ENCODE measurements at places on chromosomes 1 and 21.

GRCh38 chr21:45818904-45819285, 162.7 kb upstream of the COL6A1 start:
- DNase-seq: no peak

DNA sequence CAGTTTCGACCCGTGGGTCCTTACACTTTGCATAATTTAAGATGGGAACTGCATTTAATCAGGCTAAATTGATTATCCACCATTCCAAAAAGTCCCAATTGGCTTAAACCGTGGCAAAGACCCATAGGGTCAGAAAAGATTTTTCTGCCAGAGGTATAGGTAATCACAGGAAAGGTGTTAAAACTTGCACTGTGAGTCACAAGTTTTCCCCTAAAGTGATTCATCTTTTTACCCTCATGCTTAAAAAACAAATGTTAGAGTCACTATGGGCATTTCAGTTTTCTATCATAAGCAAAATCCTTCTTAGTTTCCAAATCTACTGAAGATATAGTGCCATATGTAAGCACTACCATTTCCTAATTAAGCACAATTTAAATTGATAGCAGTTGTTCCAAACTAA, 1079.8 kb downstream of the ADGRL2 start:
- no peak for DNase-seq

- DNase-seq: no peak
Observed at GRCh38 chr1:23194119-23194984, 22.9 kb downstream of the HTR1D start.

DNA sequence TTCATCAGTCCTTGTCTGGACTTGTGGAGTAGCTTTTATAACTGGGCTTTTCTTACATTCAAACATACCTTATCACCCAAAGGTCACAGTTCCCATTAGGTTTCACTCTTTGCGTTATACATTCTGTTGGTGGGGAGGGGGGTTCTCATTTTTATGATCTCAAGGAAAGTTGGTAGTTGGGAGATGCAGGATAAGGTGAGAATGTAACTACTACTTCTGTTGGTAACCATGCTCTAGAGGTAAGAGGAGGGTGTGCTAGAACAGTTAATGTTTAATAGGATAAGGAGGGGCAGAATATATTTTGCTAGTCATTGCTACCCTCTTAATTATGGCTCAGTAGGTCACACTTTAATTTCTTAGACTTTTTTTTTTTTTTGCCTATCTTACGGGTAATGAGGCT, 10.7 kb downstream of the YBX1 start:
- DNase-seq: no peak

DNA sequence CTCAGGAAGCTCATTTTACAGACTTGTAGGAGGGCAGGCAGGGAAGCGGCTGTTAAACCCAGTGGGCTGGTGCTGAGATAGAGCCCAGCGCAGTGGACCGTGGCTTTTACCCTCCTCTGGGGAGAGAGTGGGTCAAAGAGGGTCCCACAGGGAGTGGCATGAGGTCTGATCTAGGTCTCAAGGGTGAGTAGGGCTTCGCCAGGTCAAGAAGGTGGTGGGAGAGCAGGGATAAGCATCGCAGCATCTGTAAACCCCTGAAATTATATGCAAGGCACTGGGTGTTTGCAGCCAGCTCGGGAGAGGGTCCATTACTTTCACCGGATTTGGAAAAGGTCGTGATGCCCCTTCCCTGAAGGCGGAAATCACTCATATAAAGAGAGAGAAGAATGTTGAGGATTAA, 89.1 kb downstream of the ZSCAN20 start:
- DNase-seq: no peak

All from hematopoietic multipotent progenitor cell treated with erythropoietin and hydrocortisone succinate and interleukin-3 and kit ligand, for 15 days (in vitro differentiated cells).